ENCODE measurements at places on chromosomes 16 and 17.

- DNase-seq, result no peak
Observed at GRCh38 chr16:9840761-9841665, 341.2 kb downstream of the GRIN2A start.

GRCh38 chr16:34803683-34804416, 1344.4 kb downstream of the TP53TG3F start:
- no peak for DNase-seq

GRCh38 chr17:17572010-17572785, 19.3 kb downstream of the PEMT start:
- DNase-seq, result no peak

DNA sequence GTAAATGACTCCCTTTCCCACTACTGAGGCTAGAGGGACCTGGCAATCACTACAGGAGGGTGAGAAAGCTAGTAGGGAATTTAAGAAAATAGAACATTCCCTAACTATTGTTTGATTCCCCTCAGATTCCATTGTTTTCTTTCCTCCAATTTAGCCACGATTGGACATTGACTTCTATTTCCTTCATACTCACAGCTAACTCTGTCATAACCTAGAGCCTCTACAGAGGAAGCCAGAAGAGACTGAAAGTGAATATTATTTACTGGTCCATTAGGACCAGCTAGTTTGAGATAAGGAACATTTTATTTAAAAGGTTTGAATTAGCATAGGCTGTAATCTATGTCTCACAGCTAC, 14.9 kb downstream of the SNF8 start:
- no peak for DNase-seq

- peak; percentile 76 for DNase-seq
Observed at GRCh38 chr17:81285179-81285878, 9.8 kb downstream of the SLC38A10 start.

DNA sequence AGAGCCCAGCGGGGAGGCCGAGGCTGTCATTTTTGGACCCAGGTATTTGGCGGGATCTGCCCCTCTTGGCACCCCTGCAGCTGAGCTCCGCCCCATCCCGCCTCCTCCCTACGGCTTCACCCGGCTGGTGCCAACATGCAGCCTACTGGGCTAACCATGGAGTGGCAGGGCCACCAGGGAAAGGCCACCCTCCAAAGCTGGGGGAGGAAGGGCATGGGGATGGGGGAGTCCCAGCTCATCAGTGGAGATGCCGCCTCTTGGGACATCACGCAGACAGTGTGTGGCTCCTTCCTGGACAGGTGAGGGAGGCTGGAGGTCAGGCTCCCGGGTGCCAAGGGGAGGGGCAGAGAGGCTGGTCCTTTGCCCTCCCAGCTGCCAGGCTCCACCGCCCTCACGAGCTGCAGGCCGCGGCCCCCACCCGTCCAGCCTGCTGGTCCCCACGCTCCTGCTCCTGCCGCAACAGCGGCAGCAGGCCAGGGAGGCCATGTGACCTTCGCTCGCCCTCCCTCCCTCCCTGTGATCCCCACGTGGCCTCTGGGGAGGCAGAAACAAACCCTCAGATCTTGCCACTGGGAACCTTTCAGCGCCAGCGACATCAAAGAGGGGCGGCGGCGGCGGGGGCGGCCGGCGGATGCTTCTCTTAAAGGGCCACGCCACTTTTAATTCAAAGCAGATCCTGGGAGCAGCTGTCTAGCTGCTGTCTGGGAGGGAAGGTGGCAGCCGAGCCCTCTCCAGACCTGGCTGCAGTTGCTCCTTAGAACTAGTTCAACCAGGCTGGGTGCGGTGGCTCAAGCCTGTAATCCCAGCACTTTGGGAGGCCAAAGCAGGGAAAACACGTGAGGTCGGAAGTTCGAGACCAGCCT, 6.8 kb upstream of the NOTUM start:
- peak; percentile 59 for DNase-seq

- DNase-seq, result peak; percentile 76
Observed at GRCh38 chr16:57092786-57093411, 516 bp downstream of the CPNE2 start.

- DNase-seq, result no peak
Observed at GRCh38 chr16:30581457-30581856, 4.0 kb downstream of the ZNF785 start.

GRCh38 chr17:49523706-49524472, 28.8 kb downstream of the NGFR start:
- no peak for DNase-seq

- peak; percentile 77 for DNase-seq
Observed at GRCh38 chr16:84819644-84820304, at the start of gene CRISPLD2. TSS of gene CRISPLD2 (plus strand) at chr16:84819985. CDS start at chr16:84838496, 18,511 bp downstream.

DNA sequence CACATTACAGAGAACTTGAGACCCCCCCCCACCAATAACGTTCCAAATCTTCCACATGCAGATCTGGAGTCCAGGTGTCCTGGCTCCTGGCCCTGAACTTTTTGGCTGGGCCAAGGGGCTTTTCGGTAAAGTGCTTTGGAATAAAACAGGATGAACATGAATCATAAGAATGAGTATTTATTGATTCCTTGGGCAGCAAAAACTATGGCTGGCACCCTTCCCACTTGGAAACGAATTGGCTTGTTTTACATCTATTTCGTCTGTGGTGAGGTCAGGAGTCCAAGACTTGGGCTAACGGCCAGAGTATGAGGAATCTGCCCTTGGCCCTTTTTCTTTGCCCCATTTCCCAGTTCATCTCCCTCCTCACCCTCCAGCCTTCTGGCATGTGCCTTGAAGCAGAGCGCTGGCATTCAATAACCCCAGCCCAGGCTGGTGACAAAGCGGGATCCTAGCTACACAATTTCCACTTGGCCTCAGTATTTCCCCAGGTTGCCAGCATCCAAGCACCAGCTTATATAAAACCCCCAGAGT, 4.1 kb upstream of the UBTF start:
- no peak for DNase-seq

GRCh38 chr17:39738568-39738901, 797 bp downstream of the GRB7 start:
- no peak for DNase-seq

- DNase-seq, result no peak
Observed at GRCh38 chr16:3088925-3089716, 10.0 kb downstream of the ZSCAN10 start.

DNA sequence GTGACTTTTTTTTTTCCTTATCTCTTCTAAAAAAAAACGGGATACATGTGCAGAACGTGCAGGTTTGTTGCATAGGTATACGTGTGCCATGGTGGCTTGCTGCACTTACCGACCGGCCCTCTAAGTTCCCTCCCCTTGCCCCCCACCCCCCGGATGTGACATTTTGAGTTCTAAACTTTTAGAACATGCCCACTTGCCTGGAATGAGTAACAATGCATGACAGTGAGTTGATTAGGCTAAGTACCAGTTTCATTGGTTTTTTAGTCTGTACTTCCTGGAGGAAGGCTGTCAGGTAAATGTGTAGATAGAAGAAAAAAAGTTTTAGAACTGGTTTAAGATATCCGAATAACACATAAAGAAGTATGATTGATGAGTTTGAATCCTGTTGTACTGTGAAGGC, 4.0 kb downstream of the BPTF start:
- no peak for DNase-seq

GRCh38 chr17:44522883-44523671, 19.9 kb upstream of the GPATCH8 start:
- DNase-seq, result peak; percentile 81

GRCh38 chr16:15961060-15961511, 11.7 kb downstream of the ABCC1 start:
- DNase-seq, result peak; percentile 76

DNA sequence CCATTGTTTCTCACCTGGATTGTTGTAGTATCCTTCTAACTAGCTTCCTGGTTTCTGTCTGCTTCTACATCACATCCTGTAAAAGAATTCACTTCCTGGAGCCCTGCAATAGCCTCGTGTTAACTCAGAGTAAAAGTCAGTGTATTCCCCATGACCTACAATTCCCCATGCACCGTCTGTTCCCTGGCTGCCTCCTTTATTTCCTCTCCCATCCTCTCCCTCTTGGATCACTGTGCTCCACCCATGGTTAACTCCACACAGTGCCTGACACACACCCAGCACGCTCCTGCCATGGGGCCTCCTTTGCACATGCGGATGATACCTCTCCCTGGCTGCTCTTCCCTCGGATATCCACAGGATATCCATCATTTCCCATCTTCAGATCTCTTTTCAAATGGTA, 301.4 kb upstream of the IRX3 start:
- DNase-seq, result no peak
